ENCODE measurements at places on chromosomes 5 and 9.

- DNase-seq = no peak
Observed at GRCh38 chr9:101925498-101925897, 187.1 kb upstream of the GRIN3A start.

DNA sequence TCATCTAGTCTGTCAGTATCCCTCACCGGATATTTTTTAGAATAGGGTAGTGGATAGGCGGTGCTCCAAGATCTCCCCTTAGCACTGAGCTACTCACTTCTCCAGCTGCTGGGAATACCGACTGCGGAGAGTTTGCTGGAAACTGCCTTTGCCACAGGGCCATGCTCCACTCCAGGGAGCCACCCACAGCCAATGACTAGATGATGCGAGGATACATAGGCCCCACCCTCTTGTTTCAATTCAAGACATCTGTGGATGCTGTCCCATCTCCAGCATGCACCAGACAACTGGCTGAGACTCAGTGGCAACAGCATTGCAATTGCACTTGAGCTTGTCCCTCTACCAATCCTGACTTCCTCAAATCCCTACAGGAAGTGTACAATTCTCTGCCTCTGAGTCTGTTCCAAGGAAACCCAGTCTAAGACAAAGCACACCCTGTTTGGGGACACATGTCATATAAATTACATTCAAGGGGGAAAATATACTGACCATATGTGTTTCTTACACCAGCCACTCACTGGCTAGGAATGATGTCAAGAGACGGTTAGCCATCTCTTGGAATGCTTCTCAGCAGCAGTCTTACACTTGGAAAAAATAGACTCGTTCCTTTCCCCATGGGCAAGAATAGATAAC lies 312.6 kb upstream of the KIF2A start:
- no peak for DNase-seq

GRCh38 chr5:151082282-151082902 lies 1.6 kb upstream of the TNIP1 start:
- no peak for DNase-seq

DNA sequence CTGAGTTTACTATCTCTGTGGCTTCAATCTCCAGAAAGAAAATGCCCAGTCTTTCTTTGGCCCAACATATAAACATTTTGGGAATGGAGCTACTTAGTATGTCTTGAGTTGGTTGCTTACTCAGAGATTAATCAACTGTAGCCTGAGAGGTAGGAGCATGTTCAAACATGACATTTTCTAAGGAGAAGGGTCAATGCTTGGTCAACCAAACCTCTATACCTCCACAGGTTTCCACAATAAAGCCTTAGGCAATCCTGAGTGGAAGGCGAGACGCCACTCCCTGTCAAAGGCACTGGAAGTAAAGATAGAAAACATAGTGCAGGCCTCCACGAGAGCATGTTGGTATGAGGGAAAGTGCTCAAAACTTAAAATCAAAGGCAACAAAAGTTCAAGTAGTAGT lies 411.4 kb downstream of the KCTD16 start:
- DNase-seq = no peak

- no peak for DNase-seq
Observed at GRCh38 chr5:69531406-69531801, 28.6 kb upstream of the GTF2H2C start.

DNA sequence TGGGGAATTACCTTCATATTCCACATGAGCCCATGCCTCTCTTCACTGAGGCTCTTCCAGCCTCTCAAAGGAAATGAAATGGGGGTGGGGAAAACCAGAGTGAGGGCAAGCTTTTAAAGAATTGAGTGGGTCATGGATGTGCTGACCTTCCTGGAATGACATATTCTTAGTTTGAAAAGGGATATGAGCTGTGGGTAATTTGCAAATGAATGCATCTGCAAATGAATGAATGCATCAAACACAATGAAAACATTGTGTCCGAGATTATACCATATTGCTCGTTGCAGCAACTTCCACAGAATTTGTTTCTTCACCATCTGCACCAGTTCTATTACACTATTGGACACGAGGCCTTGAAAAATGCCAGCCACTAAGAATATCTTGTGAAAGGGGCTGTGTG lies 198.6 kb upstream of the CDH6 start:
- no peak for DNase-seq

- no peak for DNase-seq
Observed at GRCh38 chr5:443239-444151, 519 bp downstream of the EXOC3 start.

GRCh38 chr5:179008667-179009066 lies 13.5 kb upstream of the GRM6 start:
- DNase-seq = no peak

DNA sequence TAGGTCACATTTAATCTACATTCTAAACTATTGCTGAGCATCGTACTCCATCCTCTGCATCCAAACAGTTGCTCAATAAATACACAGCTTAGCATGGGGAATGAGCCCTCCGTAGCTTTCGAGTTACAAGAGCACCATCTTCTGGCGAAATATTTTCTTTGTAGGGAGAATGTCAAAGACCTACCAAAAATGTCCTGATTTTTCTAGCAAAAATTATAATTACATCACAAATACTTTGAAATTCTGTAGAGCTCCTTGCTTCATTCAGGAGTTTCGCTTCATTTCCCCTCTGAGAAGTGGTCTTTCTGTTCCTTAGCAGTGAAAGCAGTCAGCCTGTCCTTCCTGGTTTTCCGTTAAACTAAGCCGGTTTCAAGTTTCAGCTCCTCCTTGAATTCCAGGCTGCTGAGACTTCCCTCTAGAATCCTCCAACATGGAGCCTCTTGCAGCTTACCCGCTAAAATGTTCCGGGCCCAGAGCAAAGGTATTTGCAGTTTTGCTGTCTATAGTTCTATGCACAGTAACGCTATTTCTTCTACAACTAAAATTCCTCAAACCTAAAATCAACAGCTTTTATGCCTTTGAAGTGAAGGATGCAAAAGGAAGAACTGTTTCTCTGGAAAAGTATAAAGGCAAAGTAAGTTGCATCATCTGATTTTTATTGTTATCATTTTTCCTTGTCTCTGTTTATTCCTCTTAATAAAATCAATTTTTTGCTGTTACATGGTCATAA lies at the start of gene GPX8:
Gene GPX8, plus strand, starts transcription at position 409 of the 730 bp plus-strand sequence. Its CDS starts 22 bp downstream, at position 431.
- DNase-seq = no peak

GRCh38 chr5:179270581-179271427 lies 74.5 kb downstream of the ADAMTS2 start:
- DNase-seq = no peak

DNA sequence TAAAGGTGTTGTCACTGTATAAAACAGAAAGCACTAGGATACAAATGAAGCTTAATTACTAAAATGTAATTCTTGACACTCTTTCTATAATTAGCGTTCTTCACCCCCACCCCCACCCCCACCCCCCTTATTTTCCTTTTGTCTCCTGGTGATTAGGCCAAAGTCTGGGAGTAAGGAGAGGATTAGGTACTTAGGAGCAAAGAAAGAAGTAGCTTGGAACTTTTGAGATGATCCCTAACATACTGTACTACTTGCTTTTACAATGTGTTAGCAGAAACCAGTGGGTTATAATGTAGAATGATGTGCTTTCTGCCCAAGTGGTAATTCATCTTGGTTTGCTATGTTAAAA lies 43.8 kb downstream of the NDFIP1 start:
- DNase-seq = no peak

DNA sequence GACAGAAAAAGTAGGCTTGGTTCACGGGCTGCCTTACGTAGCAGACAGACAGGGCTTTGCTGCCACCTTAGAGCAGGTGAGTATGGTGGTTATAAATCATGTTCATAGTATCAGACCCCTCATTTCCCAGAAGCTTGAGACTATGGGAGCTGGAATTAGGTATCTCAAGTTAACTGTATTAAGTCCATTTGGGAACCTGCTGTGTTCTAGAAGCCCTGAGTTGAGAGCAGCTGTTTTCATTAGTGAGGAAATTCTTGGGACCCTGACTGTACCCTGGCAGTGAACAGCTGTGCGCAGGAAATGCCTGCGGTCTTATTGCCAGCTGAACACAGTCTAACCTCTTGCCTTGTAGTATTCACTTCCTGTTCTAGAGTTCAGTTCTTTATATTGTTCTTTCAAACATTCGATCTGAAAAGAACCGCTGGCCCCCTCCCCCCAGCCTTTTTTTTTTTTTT lies 29.8 kb downstream of the UGCG start:
- DNase-seq = peak; percentile 26

DNA sequence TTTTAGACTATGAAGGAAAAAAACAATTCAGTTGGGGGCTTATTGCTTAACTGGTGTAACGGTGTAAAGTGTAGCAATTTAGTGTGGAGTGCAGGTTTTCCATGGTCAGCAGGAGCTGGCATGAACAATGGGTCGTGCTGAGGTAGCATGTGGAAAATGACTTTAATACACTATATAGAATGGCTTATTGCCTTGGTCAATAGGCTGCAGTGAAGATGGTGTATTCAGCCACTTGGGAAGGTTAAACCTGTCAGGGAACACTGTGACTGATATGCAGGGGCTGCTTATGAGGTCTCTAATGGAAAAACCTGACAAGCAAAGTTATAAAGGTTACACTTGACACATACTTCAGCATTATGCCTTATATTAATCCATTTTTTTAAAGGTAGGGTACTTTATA lies 764.7 kb upstream of the ARRDC3 start:
- DNase-seq = no peak

DNA sequence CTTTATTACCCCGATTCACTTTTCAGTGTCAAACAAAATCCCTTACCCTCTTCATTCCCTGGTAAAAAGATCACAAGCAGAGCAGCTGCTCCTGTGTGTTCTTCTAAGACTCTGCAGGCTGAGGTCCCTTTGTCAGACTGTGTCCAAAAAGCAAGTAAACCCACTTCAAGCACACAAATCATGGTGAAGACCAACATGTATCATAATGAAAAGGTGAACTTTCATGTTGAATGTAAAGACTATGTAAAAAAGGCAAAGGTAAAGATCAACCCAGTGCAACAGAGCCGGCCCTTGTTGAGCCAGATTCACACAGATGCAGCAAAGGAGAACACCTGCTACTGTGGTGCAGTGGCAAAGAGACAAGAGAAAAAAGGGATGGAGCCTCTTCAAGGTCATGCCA lies 34.5 kb downstream of the CREBRF start:
- DNase-seq = no peak

GRCh38 chr5:179295778-179296149 lies 49.5 kb downstream of the ADAMTS2 start:
- no peak for DNase-seq

DNA sequence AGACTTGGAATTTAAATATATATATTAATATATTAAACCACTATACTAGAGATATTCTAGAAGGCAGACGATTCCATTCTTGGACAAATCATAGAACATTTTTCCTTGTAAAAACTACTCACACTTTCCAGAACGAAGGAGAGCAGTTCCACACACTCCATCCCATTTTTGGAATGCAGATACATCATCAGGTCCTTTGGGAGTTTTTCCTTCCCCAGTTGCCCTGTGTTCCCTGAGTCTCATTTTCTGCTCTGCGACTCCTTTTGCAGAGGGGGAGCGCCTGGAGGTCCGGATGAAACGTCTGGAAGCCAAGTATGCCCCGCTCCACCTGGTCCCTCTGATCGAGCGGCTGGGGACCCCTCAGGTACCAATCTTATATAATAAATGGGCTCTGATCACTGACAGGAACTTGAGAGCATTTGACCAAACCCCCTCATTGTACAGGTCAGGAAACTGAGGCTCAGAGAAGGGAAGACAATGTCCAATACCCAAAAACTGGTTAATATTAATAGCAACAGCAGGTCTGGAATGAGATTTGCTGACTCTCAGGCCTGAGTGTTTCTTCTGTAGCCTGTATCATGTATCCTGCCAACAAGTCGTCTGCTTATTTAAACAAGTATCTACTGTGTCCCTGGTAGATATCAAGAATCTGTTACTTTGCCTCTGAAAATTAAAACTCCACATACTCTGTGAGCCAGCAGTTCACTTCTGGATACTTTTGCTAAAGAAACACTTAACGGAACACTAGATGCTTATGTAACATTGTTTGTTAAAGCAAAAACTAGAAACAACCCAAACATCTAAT lies 76.8 kb upstream of the NIPAL4 start:
- no peak for DNase-seq

DNA sequence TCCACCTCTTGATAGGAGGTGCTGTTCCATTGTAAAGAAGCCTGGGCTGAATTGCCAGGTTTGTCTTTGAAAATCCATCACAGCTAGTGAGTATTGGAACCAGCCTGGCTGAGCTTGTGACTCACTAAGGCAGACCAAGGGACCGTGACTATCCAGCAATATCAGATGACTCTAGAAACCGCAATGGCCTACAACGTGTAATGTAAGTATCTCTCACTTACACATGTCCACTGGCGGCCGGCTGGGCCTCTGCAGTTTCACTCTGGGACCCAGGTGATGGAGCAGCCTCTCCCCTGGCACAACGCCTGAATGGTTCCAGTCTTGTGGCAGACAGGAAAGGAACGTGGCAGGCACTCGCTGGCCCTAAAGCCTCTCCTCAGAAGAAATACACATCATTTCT lies 3.1 kb upstream of the HRH2 start:
- no peak for DNase-seq

DNA sequence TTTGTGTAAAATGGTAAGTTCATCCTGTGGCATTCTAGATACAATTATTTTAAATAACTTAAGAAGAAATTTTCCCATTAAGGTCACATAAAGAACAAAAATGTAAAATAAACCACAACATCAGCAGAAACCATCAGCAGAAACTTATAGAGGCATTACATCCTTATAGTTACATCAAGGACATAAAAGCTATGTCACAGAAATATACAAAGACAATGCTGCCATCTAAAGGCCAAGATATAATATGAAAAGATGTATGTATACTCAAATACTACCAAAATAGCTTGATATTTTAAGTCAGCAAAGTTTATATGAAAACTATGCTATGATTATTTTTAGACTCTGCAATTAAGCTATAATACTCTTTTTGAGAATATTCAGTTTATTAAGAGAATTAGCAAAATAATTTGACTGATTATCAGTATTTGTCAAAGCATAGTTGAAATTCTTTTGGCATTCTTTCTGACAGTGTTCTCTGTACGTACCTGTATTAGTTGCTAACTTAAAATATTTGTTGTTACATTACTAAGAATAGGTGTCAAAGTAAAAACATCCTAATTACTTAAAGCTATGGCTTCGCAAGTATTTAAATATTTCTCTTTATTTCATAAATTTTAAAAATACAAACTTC lies 36.2 kb downstream of the FBXL17 start:
- DNase-seq = no peak

- no peak for DNase-seq
Observed at GRCh38 chr9:76654575-76654974, 109.7 kb upstream of the PCA3 start.

DNA sequence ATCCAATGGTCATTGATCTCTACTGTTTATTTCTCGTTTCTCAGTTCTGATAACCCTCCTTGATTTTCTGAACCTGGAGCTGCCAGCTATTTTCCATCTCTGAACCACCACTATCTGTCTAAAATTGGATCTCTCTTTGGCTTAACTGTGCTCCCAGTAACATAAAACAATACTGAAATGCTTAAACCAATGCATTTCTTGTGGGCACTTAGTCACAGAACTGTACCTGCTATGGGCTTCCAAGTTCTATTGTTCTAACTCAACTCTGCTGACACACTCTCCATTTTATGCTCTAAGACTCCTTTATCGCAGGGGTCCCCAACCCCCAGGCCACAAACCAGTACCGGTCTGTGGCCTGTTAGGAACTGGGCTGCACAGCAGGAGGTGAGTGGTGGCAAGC lies 120.6 kb downstream of the LHFPL2 start:
- DNase-seq = no peak

Measured in stimulated activated CD8-positive, alpha-beta memory T cell treated with anti-CD3 and anti-CD28 coated beads, Interleukin-15, amount 100 ng/mL, for 4 hours (primary cell).